Hypothalamus (tissue), 51 donors: ENCODE measurements at places on chromosomes 4 and X.

DNA sequence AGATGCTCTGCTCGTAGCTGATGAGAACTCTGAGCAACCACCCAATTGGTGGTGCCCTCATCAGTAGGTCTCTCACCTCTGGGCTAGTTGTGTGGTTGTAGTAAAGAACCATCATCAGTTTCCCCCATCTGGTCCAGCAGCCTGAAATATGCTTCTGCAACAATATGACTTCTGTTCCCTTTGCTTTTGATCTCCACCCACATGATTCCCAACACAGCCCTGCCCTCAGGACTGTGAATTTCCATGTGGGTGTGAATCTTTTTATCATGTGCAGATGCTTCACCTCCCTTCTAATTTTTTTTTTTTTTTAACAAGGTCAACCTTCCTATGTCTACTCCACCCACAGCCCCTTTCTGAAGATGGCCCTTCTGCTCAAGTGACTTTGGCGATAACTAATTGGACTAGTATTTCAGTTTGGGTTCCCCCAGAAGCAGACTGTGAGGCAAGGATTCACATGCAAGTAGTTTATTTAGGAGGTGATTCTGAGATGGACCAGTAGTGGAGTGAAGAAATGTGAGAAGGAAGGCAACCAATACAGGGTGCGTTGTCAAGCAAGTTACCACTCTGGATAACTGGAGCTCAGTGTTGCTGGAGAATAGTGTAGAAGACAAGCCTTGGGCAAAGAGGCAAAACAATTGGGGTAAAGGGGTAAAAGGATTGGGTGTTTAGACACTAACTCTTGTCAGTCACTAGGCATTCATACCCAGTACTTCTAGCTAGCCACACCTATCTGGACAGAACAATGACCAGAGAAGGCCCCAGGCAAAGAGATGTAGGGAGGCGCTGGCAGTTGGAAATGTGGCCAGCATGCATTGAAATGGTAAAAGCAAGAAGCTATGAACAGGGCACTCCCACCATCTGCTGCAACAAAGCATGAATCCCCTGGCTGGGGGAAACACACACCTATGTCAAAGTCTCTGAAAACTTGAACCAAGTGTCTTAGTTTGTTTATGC, 466.2 kb downstream of the BCOR start:
- no peak for DNase-seq

DNA sequence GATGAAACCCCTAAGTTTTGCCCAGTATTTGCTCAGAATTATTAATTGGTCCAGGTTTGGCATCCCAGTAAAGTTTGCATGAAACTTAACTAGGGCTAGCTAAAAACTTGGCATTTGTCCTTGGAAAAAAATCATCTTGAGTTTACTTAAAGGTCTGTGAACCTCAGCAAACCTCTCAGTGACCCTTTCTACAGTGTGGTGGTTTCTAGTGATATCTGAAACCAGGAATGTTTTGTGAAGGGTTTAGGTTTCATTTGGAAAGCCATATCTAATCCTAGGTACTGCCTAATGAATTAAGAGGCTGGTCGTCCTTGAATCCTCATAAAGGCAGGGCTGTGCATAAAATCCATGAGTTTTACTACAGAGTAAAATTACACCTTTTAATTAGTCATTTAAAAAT, 218.5 kb upstream of the ANKRD50 start:
- DNase-seq, result no peak

DNA sequence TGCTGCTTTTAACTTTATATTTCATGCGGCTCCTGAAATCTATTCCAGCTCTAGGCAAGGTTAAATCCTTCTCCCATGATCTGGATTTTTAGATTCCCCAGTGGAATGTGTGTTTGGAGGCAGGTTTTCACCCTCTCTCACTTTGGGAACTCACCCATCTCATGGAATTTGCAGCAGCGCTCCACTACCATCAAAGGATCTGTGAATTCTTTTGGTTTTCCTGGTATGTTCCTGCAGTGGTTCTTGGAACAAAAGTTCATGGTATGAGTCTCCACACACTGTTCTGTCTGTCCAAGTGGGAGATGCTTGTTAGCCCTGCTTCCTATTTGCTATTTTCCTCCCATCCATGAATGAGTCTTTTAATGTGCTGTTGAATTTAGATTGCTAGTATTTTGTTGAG, 14.0 kb downstream of the APOOL start:
- no peak for DNase-seq

DNA sequence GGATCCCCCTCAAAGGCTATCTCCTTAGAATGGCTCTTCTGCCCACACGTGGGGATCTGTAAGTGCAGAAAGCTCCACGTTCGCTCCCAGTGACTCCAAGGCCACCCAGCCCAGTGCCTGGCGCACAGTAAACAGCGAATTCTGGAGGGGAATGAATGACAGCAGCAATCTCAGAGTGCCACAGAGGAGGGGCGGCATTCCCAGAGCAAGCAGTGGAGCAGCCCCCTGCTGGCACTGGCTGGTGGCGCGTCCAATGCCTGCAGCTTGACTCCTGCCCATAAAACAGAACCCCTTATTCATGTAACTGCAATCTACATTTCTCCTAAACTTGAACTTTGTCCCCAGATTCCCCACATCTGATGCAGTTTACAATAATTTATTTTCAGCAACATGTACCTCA, 6.9 kb upstream of the HELT start:
- DNase-seq, result no peak
